ENCODE measurements at places on chromosomes 5 and 9.

DNA sequence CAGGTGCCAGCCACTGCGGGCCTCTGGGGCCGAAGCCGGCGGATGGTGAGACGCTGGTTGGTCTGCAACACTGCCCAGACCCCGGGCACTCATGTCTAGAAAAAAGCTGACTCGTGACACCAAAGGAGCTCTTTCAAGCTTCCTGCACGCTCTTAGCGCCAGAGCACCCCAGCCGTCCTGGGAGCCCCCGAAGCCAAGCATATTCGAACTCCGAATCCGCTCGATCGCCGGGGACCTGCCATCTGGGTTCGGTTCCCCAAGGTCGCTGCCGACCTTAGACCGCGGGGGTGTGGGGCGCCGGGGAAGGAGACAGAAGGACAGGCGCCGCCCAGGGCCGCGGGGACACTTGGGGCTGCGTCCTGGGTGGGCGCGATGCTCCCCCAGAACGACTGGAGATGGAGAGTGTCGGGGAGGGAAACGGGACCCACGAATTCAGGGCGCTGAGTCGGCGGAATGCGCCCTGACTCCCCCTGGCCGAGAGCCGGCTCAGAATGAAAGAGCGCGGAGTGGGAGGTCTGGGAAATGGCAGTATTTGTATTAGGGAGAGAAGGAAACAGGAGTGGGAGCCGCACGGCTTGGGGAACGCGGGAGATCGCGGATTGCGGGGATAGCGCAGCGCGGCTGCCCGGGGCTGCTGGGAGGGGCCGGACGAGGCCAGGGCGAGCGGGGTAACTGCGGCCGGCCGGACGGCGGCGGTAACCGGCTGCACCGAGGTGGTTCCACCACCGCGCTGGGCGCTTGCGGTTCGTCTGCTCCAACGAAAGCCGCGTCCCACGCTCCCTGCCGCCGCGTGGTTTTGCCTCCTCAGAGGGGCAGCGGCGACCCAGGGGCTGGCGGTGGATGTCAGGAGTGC, 20.1 kb upstream of the MARCHF6 start:
- no peak for DNase-seq

GRCh38 chr9:76022317-76022716, 131.8 kb downstream of the PCSK5 start:
- no peak for DNase-seq

- DNase-seq: peak; percentile 66
Observed at GRCh38 chr5:134127376-134127861, 12.9 kb downstream of the TCF7 start.

- DNase-seq: no peak
Observed at GRCh38 chr5:87949676-87950631, 318.7 kb downstream of the TMEM161B start.

- no peak for DNase-seq
Observed at GRCh38 chr5:79023348-79023747, 38.2 kb upstream of the ARSB start.

GRCh38 chr9:4689687-4690104, 10.3 kb downstream of the CDC37L1 start:
- DNase-seq: no peak

GRCh38 chr5:33846851-33847250, 44.9 kb downstream of the ADAMTS12 start:
- DNase-seq: no peak

DNA sequence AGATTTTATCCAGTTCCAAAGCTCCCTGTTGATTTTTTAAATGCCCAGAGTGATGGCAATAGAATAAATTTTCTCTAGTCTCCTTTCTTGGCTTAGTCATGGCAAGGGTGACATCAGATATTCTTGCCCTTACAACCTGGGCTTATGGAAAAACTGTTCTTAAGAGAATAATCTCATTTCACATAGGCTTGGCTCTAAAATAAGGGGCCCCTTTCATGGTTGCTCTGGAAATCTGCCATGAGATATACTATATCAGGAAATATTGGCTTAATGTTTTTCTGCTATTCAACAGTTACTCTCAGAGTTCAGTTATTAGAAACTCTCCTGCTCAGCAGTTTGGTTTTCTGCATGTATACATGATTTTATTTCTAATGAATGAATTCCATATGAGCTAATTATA, 7.8 kb downstream of the HMHB1 start:
- DNase-seq: no peak

DNA sequence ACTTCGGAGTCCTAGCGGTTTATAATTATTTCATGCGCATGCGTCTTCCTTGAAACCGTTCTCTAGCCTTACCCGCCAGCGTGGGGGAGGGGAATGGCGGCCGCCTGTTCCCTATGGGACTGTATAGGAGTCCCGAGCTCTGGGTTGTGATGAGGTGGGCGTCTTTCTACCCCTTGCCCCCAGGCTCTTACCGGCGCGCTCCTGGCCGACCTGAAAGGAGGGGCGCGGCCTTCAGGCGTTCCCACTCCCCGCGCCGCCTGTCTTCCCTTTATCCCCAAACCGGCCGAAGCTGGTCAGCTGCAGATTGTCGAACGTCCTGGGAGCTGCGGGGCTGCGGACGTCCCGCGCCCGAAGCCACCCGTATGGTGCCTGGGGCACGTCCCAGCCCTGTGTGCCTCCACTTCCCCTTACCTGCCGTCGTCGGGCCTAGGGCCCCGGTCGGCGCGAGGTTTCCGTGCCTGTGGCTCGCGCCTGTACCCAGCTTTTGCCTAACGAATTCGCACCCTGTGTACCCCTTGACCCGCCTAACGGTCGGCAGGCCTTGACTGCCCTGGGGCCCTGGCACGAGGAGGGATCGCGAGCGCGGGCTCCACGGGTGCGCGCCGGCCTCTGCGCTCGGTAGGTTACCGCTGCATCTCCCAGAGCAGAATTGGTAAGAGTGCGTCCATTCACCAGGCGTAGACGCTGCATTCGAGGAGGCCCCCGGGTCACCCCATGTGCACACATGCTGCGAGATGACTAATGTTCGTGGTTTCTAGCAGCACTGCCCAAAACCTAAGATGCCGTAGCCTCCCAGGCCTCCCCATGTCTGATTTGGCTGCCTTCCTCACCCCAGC, 653 bp upstream of the HNRNPH1 start:
- DNase-seq: peak; percentile 35

GRCh38 chr5:134846641-134846960, 833 bp downstream of the C5orf24 start:
- no peak for DNase-seq
